ENCODE measurements at places on chromosomes 2 and 18. TPM values are rescaled to one million over a fixed set of nuclear protein-coding genes. Genes with fewer than 3 reads are reported as not detected.

GRCh38 chr2:69585855-69586555 is 57.5 kb downstream of the AAK1 start:
- DNase-seq: no peak

DNA sequence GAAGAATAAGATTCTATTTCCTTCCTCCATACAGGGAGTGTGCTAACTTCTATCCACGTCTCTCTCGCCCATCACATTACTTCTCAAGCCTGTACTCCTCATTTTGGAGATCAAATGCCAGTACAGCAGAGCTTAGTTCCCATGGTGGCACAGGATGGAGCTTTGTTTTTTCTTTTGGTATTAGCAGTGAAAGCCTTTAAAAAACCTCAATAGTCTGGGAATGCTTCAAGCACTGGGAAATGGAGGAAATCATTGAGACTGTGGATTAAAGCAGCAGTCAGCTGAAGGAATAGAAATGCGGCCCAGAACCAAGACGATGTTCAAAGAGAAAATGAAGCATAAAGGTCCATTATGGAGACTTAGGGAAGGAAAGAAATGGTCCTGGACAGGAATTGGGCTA is 102.3 kb downstream of the NRXN1 start:
- DNase-seq: no peak

GRCh38 chr18:57131101-57131500 is 15.8 kb upstream of the BOD1L2 start:
- no peak for DNase-seq

- no peak for DNase-seq
These were observed 7.4 kb upstream of the ACYP2 start for GRCh38 chr2:54107903-54108615.

The CPLX4 gene
- not detected for total RNA-seq
